ENCODE measurements at places on chromosomes 6 and 20.

DNA sequence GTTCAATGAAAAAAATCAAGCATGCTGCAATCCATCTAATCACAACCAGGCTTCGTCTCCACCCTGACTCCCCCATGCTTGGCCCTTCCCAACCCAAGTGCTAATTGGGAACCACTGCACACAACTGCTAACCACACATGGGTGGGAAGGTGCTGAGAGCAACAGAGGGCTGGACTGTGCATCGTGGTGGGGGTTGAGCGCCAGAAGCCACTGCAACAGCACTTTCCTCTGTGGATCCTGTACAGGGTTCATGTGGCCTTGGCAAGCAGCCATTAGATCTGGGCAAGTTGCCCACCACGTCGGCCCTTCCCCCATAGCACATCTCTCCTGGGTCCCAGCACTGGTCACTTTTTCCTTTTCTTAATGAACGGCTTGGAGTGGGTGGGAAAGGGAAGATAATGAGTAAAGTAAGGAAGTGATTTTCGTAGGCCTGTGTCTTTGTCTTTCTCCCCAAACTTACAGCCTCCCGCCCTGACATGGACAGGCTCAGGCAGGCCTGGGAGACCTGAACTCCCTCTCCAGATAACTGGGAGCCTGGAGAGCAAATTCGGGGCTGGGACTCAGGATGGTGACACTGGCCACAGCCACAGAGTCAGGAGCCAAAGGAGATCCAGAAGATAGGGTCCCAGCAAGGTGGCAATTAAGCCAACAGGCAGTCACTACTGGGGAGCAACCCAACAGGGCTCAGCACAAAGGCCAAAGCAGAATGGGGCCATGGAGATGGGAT lies 34.4 kb upstream of the MRPS10 start:
- no peak for DNase-seq

GRCh38 chr6:166589786-166590574 lies 3.5 kb upstream of the RAMACL start:
- no peak for DNase-seq

GRCh38 chr6:37095997-37096396 lies 74.0 kb upstream of the PIM1 start:
- no peak for DNase-seq

GRCh38 chr6:31453259-31453658 lies 44.7 kb upstream of the MICB start:
- no peak for DNase-seq

DNA sequence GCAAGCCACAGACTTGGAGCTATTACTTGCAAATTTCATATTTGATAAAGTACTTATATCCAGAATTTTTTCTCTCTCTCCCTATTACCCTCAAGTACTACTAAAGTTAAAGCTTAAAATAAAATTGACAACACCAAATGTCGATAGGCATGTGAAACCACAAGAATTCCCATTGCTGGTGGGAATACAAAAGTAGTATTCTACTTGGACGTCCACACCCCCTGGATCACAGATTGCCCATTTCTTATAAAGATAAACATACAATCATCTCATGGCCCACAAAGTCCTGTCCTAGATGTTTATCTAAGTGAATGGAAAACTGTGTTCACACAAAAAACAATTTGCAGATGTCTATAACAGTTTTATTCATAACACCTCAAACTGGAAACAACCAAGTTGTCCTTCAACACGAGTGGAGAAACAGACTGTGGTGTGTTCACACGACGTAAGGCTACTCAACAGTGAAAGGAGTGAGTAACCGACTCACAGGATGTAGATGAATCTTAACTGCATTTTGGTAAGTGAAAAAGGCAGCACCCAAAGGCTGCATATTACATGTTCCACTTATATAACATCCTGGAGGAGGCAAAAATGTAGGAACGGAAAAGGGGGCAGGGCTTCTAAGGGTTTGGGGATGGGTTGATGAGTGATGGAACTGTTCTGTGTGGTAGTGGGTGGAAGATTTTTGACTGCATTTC lies 297.4 kb downstream of the THBS2 start:
- no peak for DNase-seq

DNA sequence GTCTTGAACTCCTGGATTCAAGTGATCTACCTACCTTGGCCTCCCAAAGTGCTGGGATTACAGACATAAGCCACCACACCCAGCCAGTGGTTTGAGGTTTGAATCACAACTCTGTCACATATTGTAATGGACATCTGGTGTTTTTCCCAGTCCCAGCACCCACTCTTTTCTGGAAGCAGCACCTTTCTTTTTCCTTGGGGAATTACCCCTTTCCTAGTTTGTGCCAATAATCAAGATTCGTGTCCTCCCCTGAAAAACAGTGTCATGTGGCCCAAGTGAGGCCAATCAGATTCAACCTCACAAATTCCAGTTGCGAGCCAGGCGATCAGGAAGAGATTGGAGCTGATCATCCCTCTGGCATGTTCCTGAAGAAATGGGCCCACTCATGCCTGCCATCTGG lies 71.7 kb upstream of the SGK1 start:
- no peak for DNase-seq

GRCh38 chr6:151494235-151494935 lies 568 bp downstream of the CCDC170 start:
- DNase-seq, result no peak

DNA sequence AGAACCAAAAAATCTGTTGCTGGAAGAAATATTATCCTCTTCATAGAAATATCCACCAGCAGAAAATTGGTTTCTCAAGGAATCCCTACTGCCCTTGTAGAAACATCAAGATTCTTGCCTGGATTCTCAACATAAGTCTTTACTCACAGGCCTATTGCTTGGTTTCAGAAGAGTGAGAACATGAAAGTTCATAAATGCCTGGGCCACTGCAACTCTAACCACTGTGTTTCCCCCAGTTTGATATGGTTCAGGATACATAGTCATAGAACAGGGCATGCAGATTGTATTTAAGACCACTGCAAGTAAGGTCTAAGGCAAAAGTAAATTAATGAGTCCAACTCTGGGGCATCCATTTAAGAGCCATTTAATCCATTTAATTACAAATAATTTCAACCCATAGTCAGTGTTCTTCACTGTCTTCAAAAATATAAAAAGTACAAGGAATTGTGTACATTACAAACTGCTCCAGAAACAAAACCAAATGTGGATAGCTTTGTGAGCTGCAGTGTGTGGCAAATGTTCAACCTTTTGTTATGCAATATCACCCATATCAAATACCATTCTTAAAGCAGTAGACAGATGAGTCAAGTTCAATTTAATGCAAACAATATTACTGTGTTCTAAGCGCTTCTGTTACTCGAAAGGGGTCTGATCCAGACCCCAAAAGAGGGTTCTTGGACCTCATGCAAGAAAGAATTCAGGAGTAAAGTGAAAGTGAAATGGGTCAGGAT lies 83.3 kb downstream of the OPRM1 start:
- no peak for DNase-seq

DNA sequence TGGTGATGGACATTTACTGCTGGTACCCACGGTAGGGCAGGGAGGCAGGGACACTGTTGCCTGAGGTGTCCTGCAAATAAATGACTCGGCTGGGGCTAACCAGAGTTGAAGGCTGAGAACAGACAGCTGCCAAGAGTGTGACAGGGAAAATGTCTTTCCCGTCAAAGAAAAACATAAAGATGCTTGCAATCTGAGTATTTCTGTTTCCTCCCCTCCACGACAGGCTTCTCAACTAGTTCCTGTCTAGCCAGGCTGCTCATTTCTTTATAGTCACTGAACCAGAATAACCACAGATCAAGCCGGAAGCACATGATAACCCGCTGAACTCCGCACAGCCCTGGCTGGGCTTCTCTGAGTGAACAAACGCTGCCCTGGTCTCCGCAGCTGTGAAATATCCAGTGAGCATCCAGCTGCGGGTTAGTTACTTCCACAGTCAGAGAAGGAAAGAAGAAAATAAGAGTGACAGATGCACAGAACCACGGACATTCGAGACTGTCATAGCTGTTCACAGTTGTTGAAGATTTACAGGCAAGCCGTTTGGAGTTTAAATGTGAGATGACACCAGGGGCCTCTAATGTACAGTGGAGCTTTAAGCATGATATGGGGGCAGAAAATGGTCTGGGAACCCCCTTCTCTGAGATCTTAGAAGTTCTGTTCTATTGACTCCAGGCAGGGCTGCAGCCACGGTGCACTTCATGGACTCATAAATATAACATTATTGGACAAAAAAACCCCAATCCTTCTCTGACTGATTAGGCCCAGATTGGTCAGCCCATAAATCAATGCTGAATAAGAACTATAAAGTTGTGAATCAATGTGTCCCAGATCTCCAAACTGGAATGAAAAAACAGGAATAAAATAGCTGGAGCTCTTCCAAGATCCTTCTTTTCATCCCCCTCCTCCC lies 299.9 kb upstream of the SUPT3H start:
- DNase-seq, result no peak

DNA sequence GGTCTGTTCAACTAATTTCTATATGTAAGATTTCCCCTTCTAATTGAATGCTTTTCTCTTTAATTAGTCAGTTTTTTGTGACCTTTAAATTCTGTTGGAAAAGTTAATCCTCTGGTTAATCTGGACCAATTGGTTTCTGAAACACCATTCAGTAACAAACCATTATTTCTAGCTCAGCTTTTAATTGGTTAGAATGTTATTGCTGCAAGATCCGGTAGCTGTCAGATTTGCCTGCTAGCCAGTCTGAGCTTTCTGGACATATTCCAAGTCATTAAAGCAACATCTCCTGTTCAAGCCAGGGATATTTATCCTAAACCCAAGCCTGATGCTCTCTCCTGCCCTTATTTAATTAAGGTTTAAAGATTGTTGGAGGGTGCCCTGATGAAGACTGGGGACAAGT lies 55.1 kb upstream of the FBXL4 start:
- no peak for DNase-seq

DNA sequence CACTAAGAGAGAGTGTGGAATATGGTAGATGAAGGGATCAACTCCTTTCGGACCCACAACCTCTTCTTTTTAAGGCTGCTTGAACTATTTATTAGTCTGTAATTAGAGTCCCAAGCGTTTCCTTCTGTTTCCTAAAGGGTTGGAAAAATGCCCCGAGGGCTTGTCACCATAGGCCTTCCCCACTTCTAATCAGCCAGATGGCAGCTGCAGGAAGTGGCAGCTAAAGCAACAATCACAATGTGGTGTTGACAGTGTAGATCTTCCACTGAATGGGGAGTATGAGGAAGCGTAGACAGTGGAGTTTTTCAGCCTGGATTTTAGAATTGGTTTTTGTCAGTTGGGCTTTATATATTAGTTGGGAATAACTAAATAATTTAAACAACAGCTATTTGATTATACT lies 40.6 kb downstream of the SLC35D3 start:
- no peak for DNase-seq

GRCh38 chr6:169530752-169531123 lies 171.1 kb downstream of the WDR27 start:
- no peak for DNase-seq

- no peak for DNase-seq
Measured at GRCh38 chr6:160259143-160259425, 463 bp upstream of the SLC22A2 start.

DNA sequence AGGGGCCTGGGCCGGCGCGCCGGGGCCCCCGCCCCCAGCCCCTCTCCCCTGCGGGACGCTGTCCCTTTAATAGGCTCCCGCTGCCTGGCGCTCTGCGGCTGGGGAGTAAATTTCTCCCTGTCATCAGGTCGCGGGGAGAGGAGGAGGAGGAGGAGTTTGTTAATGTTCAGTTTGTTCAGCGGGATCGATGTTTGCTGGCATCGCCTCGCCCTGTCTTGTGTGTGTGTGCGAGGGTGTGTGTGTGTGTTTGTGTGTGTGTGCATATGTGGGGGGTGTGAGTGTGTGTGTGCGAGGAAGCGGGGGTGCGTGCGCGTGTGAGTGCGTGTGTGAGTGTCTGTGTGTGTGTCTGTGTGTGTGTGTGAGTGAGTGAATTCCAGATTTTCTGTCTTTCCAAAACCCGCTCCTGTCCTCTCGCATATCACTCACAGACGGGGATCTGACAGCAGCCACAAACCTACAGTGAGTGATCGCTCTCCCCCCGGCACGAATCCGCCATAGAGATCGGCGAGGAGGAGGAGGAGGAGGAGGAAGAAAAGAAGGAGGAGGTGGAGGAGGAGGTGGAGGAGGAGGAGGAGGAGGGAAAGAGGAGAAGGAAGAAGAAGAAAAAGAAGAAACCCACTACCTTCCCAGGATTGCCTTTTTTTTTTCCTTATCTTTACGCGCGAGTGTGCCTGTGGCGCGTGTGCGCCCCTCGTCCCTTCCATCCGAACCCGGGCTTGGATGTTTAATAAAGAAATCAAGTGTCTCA lies at the start of gene TSHZ2:
TSHZ2 (plus strand) TSS at position 169 of the 748 bp plus-strand sequence. CDS start 936 bp downstream, outside the sequence.
- no peak for DNase-seq

GRCh38 chr6:111832833-111833418 lies 40.3 kb downstream of the FYN start:
- DNase-seq, result no peak

DNA sequence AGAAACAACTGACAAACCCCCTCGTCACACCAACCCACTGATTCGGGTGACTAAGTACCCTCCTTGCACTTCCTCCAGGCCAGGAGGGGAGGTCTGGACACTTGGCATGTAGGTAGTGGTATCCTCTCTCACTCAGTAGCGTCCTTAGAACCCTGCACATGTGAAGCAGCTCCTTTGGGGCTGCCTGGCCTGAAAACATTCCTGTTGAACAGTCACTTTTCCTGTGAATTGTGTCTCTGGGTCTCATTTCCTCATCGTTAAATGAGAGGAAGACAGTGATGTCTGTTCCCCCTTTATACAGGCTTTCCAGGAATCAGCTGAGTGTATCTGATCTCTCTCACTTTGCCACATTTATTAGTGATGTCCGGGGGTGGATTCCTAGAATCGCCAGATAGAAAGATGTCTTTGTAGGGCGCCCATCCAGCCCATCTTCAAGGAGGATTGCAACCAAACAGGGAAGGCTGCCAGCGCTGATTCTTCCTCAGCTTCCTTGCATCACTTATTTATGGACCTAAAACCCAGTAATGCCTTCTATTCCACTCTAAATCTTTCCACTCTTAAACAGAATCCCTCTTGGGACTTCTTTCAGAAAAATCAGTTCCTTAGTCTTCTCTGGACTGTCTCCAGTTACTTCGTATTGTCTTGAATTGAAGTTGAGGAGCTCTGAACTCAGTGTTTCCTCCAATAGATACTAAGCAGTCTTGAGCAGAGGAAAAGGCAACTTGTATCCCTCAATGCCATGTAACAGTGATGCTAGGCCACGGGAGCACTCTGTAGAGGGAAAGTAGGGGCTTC lies 9.4 kb upstream of the POPDC3 start:
- DNase-seq, result no peak

DNA sequence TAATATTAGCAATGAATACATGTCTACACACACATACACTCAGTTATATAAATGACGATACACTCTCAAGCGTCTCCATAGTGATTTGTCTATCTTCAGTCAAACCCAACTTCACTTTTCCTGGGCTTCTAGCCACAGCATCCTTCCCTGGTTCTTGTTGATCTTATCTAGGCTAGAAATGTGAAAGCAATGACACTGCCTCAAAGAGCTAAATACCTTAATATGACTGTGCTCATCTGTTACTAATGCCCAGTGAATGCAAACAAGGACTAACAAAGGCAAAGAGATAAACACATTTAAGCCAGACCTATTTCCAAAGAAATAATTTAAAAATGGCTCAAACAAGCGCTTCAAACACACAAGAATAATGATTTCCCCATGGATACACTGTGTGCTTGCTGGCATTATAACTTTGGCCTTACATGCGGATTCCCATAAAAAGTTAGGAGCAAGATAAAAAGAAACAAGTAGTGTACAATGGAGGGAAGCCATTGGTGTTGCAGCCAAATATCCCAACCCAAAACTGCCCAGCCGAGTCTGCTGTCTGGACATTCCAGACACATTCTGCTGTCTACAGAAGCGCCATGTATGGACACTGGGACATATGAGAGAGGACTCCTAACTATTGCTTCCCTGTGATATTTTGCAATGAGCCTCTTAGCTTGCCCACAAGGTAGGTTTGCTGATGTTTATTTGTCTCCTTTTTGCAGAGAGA lies 19.5 kb upstream of the DAAM2 start:
- no peak for DNase-seq

All from activated CD8-positive, alpha-beta memory T cell treated with anti-CD3 and anti-CD28 coated beads for 1 hour (primary cell).